MG63 (cell line): ENCODE measurements at places on chromosomes 7 and 10. TPM values are rescaled to one million over a fixed set of nuclear protein-coding genes. Genes with fewer than 3 reads are reported as not detected.

Gene ADRA2A
- 0.37 TPM in 1 of 2 replicates, not detected in the other for total RNA-seq

DNA sequence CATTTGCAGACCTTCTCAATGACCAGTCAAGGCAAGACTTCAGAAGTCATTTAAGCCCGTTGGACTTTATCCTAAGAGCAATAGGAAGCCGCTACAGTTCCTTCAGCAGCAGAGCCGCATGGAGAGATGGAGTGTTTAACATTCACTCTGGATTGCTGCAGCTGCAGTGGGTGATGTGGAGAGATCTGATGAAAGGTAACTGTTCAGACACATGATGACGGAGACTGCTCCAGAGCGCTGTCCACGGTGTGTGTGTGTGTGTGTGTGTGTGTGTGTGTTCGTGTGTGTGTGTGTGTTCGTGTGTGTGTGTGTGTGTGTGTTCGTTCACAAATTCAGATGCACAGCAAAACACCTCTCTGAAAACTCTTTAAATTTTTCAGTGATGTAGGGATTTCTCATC, 37.0 kb downstream of the SEC61G start:
- no peak for DNase-seq

DNA sequence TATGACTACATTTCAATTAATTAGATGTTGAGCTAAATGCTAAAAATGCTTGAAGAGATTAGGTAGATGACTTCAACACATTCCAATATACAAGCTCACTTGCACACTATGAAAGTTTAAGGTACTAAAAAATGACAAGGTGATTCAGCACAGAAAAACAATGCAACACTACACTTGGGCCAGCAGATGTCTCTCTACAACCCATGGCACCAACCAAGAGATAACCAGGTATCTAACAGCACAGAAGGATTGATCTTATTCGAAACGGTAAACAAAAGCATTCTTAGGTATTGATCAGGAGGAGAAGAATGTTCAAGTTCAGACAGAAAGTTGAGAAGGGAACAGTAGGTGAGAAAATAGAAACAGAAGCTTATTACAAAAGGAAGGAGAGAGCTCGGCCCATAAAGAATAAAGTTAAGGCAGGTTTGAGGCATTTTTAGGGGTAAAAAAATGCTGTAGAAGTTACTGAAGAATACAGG, 248.2 kb upstream of the KLF14 start:
- no peak for DNase-seq

DNA sequence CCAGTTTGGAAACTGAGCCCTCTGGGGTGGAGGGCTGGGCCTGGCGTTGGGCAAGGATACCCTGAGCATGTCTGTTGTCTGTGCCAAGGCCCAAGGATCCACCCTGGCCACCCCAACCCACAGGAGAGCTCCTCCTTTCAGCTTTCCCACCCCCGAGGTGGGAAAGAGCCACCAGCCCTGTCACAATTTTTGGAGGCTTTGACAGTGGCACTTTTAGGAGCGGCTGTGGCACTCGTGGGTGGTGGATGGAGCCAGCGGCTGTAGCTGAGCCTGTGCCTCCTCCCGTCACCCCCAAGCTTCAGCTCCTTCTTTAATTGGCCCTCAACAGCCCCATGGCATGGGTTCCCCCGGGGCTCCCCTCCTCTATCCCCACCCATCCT, 18.2 kb upstream of the ZNF862 start:
- DNase-seq: no peak

GRCh38 chr10:11810973-11811372, 12.2 kb upstream of the PROSER2 start:
- DNase-seq: no peak

Gene RSPH10B
- not detected in 2 replicates for total RNA-seq

DNA sequence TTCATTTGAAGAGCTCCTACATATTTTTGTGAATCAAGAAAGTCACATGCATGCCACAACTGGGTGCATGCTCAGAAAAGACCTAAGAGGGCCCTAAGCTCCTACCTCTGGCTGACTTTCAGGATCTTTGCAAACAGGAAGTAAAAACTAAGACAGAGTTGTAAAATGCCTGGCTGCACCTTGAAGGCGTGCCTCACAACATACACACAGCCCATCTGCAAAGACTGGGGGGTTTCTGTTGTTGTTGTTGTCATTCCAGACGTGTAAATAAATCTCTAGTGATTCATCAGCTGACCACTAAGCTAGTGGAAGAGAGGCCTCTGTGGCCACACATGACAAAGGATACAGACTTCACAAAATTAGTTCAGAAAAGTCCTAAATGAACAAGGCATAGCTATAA, 31.8 kb downstream of the SMURF1 start:
- no peak for DNase-seq

Gene CACNB2
- total RNA-seq: not detected in 2 replicates

- peak; percentile 8 for DNase-seq
Measured at GRCh38 chr10:48284002-48284546, 9.6 kb upstream of the FRMPD2 start.

DNA sequence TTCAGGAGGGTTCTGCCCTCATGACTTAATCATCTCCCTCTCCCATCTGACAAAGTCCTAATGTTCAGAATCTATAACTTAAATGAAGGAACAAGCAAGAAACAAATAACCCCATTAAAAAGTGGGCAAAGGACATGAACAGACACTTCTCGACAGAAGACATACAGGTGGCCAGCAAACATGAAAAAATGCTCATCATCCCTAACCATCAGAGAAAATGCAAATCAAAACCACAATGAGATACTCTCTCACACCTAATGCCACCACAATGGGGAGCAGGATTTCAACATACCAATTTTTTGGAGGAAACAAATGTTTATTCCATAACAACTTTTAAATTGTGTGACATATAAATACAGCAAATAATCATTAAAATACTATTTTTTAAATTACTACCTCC, 3.0 kb upstream of the HTR7 start:
- DNase-seq: no peak

Gene PVRIG
- not detected in 2 replicates for total RNA-seq
